ENCODE measurements at places on chromosomes 16 and 17. TPM values are rescaled to one million over a fixed set of nuclear protein-coding genes. Genes with fewer than 3 reads are reported as not detected.
A peak's percentile ranks its signal among the peaks of the same experiment; 100 is the strongest.

DNA sequence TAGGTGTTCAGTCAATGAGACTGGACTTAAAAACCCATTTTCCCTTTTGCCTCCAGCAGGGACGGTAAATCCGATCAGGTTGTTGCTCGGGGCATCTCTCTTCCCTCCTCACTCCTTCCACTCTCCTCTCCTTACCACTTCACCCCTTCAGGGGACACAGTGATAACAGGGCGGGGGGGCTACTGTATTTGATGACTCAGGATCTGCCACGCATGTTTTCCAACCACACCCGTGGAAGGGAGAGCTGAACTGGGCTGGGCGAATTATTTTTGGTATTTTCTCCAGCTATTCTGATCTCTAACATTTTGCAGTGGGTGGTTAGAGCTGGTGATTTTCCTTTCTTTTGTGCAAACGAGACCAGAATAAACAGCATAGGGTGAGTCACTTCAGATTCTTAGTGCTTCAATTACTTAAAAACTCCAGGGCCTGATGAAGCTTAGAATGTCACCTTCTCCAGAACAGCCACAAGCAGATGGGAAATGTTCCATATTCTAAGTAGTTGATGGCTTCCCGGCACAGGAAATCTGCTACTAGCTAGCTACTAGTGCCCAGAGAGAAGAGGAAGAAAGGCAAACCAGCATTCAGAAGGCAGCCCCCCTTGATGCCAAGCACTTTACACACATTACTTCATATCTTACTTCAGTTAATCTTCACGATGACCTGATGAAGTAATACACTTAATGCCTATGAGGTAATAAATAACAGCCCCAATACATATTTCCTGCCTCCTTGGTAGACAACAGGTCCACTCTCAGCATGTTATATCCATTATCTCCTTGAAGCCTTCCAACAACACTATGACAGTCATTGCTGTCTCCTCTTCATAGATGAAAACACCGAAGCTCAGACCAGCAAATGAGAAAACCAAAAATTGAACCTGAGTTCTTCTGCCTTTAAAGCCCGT, 74.1 kb downstream of the ASIC2 start:
- DNase-seq = no peak

- DNase-seq = no peak
Observed at GRCh38 chr17:48441231-48441711, 11.3 kb upstream of the SKAP1 start.

- DNase-seq = no peak
Observed at GRCh38 chr17:73074566-73074965, 17.9 kb downstream of the SLC39A11 start.

- DNase-seq = peak; percentile 90
Observed at GRCh38 chr17:50149417-50150353, 792 bp downstream of the PPP1R9B start.

DNA sequence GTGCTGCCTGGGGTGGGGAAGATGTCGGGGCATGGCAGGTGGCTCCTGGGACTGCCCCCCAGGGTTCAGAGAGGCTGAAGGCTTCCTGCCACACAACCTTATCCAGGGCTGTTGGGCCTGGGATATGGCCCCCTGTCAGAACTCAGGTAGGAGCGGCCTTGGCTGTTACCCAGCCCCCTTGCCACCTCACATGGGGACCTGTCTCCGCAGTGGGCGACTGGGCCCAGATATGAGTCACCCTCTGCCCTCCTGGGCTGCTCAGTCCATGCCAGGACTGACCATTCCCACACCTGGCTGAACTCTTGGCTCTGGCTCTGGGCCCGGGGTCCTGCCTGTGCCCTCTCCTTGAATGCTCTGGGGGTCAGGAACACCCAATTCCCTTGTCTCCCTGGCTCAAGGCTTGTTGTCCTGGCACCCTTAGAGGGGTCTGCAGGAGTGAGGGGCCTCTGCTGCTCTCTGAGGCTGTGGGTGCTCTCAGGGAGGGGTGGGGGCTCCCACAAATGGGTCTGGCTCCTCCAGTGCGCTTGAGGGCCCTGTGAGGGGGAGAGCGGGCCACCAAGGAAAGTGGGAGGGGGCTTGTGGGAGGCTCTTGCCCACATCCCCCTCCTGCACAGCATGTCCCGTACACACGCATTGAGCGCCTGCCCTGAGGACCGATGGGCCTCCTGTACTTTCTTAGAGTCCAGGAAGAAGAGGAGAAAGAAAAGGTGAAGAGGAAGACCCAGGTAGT, 36.0 kb downstream of the LGALS9 start:
- peak; percentile 72 for DNase-seq

DNA sequence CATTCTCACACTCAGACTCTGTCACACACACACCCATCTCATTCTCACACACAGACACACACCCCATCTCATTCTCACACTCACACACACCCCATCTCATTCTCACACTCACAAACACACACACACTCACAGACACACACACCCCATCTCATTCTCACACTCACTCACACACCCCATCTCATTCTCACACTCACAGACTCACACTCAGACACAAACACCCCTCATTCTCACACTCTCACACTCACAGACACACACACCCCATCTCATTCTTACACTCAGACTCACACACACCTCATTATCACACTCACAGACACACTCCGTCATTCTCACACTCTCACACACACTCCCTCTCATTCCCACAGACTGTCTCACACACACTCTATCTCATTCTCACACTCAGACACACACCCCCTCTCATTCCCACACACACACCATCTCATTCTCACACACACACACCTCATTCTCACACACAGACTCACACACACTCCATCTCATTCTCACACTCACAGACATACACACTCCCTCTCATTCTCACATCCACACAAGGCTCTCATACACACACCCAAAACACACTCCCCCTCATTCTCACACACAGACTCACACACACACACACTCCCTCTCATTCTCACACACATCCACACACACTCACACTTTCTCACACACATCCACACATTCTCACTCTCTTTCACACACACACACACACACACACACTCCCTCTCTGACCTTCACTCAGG, 2.9 kb downstream of the ASGR1 start:
- DNase-seq = peak; percentile 2

DNA sequence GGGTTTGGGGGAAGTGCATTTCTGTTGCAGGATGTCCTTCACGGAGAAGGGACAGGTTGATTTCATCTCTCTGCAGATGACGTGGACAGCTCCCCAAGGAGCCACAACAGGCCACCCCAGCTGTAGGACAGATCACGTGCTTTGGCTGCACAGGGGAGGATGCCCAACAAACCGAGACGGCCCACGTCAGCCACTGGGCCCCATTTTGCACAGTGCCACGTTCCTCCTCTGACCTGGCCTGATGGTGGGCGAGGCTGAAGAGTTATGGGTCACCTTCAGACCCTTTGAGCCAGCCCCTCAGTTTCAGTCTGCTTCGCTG, 9.0 kb upstream of the RHBDL3 start:
- no peak for DNase-seq

DNA sequence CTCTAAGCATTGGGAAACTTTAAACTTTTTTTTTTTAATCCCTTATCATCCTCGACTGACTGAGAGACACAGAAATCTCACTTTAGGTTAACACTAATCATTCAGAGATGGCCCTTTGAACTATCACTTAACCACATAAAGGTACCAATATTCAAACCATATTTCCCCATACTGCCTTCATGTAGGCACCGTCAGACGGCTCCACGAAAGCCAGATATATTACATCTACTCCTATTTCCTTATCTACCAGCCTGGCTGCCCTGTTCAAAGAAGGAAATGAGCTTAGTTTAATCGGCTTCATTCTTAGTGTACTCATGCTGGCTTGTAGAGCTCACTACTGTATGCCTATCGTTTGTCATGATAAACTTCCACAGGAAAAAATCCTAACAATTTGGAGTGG, 270.9 kb downstream of the CEP112 start:
- DNase-seq = no peak

GRCh38 chr17:17737961-17738894, 57.0 kb downstream of the RAI1 start:
- no peak for DNase-seq

GRCh38 chr17:41415411-41415810, 9.0 kb downstream of the KRT37 start:
- DNase-seq = no peak

DNA sequence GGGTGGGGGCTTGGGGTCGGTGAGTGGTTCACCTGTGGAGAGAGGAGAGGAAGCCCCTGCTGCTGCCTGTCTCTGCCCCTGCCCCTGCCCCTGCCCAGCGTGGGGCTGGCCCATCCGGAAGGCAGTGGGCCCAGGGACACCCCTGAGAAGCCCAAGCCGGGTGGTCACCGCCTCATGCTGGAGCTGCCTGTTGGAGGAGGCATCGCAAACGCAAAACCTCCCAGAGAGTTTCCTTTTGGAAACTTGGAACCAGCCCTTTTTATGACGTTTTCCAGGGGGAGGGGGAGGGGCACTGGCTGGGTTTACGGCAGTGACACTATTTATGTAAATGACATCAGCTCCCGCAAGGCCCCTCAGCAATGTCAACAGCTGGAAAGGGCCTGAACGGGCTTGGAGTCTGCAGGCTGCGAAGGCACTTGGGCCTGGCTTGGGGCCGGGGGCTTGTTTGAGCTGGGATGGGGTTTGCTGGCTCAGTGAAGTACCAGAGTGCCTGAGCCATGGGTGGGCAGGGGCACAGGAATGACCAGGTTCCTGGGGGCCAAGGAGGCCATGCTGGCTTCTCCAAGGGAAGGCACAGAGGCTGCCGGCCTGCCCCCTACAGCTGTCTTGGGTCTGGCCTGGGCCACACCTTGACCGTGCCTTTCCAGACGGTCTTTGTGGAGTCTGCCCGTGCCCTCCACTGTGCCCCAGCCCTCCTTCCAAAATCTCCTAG, 219.5 kb downstream of the NTN1 start:
- no peak for DNase-seq

DNA sequence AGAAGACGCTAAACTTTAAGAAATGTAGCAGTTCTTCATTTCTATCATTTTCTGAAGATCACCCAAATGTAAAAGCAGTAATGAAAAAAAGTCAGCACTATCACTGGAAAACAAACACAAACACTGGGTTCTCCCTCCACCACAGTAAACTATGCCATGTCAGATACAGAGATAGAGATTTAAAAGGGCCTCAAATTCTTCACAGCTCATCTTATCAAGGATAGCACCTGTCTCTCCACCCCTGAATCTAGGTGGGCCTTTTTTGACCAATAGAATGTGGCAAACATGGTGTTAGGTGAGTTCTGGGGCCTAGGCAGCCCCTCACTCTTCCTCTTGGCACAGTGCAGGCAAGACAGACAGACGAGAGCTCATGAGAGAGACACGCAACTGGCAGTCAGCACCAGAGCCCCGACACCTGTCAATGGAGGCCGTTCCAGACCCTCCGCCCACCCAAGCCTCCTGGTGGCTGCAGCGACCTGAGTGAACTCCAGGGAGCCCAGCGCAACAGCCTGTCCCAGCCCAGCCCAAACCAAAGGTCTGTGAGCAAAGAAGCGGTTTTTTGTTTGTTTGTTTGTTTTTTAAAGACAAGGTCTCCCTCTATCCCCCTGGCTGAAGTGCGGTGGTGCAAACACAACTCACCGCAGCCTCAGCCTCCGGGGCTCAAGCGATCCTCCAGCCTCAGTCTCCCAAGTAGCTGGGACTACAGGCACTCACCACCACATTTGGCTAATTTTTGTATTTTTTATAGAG, 79.8 kb downstream of the TBC1D16 start:
- DNase-seq = peak; percentile 77

GRCh38 chr17:83199500-83200201, 120.2 kb downstream of the METRNL start:
- no peak for DNase-seq

DNA sequence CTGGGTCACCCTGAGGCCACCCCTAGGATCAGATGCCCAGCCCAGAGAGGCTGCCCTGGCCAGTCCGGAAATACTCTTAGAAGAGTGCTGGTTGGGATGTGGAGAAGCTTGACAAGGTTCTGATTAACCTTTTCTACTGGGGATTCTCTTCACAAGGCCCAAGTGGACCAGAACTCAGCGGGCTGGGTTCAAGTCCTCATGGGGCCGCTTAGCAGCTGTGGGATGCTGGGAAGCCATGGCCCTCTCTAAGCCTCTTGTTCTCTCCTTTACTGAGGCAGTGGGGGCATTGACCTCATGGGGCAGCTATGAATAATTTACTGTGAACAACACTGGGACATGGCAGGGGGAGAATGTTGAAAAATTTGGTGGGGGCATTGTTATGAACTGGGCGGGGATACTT, 92.8 kb downstream of the CYLD start:
- no peak for DNase-seq

DNA sequence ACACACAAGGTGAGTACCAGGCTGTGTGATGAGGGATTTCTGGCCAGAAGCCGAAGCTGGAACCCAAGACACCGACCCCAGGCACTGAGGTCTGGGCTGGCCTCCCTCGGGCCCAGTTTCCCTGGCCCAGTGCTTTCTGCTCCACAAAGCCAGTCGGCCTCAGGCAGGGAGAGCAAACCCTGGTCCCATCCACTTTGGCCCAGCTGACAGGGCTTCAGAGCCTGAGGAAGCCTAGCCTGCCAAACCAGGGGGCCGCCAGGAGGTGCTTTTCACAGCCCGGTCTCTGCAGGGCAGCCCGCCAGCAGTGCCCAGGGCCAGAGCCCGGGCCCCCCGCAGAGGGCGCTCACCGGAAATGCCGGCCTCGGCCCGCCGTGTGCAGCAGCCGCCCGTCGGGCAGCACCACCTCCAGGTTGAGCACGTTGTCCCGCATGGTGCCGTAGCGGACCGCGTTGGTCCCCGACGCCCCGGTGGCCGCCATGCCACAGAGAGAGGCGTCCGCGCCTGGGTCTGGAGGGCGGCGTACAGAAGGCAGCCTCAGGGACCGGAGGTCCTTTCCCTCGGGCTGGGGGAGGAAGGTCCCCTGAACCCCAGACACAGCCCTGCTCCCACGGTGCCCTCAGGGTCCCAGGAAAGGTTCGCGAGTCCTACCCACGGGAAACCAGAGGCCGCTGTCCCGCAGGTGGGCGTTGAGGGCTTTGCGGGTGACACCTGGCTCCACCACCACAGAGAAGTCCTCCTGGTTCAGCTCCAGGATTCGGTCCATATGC, 2.2 kb downstream of the LDHD start:
- DNase-seq = no peak

Gene CRHR1
- not detected for total RNA-seq

Gene CCL8
- total RNA-seq = not detected

Gene RHBDF2
- 5.4 TPM for total RNA-seq

Gene ZNHIT3
- 25.2 TPM for total RNA-seq
